NCI-H446 (cell line): ENCODE measurements at places on chromosomes 3 and 15.

DNA sequence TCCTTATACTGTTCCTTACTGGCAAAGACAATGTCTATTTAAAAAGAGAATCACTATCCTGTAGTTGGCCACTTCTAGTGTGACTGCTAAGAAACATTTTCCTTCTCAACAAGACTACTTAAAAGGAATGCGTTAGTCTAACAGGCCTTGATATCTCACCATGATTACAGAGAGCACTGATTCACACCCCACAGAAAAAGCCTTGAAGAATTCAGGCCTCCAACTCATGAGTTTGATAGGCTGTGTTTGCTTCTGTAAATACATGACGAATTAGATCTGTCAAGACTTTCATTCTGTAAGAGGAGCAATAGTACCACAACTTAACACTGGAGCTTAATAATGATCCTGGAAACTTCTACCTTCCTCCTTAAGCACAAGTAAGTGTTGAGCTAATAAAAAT, 432.8 kb upstream of the NR2F2 start:
- DNase-seq: no peak

- no peak for DNase-seq
Observed at GRCh38 chr3:16474216-16474615, 39.3 kb downstream of the RFTN1 start.

GRCh38 chr15:62415498-62415897, 250.4 kb upstream of the C2CD4B start:
- DNase-seq: no peak

DNA sequence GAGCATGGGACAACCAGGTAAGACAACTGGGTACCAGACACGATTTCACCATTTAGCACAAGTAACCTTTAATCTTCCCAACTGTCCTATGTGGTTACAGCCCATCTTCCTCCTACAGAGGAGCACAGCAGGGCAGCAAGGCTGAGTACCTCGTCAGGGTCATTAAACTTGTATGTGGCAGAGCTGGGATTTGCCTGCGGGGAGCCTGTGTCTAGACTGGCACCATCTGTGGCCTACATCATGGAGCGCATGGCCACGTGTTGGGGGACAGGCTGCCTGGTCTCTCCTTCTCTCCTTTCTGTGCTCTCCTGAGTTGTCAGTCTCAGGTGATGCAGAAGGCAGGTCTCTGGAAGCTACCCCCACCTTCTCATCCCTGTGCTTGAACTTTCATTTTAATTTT, 32.2 kb downstream of the GOLGA6A start:
- no peak for DNase-seq

- DNase-seq: no peak
Observed at GRCh38 chr15:28129231-28129848, 30.2 kb upstream of the OCA2 start.

- DNase-seq: no peak
Observed at GRCh38 chr3:50279255-50280016, 549 bp downstream of the LSMEM2 start.

DNA sequence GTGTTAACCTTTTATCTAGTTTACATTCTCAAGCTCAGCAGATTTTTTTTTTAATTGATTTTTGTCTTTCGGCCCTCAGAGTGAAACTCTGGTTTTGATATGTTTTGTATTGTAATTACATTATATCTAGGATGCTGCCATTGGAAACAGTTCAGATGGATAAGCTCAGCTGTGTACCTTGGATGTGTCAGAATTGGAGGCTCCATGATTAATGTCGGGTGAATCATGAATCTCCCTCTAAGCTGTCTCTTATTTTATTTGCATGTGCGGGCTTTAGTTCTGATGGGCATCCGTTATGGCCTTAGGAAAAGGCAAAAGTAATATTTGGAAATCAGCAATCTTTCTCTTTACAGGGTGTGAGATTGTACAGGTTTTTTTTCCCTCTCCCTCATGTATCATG, 4.2 kb downstream of the PTPRG start:
- DNase-seq: no peak

GRCh38 chr3:140416666-140417065, 261.2 kb upstream of the TRIM42 start:
- DNase-seq: peak; percentile 94

DNA sequence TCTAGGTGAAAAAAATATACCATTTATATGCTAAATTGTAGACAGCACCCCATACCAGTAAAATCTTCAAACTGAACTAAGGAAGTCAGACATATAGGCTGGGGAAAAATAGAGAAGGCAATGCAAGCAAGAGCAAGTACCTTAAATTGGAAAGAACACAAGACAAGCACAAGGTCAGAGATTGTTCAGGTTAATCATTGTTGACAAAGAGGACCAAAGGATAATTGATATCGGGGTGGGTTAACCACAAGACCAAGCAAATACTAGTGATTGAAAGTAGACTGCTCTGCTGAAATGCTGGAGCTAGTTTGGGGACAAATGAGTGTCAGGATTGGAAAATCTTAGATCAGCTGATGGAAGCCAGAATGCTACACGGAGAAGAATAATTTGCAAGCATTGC, 499.8 kb downstream of the ROBO2 start:
- DNase-seq: no peak

- no peak for DNase-seq
Observed at GRCh38 chr15:74220475-74221248, 15.5 kb upstream of the CCDC33 start.

GRCh38 chr3:7562892-7563291, 702.0 kb downstream of the GRM7 start:
- no peak for DNase-seq

GRCh38 chr3:4664412-4664811, 171.3 kb downstream of the ITPR1 start:
- no peak for DNase-seq

- no peak for DNase-seq
Observed at GRCh38 chr15:99303907-99304306, 52.6 kb downstream of the LRRC28 start.

- no peak for DNase-seq
Observed at GRCh38 chr15:60272623-60273022, 125.2 kb downstream of the ANXA2 start.

DNA sequence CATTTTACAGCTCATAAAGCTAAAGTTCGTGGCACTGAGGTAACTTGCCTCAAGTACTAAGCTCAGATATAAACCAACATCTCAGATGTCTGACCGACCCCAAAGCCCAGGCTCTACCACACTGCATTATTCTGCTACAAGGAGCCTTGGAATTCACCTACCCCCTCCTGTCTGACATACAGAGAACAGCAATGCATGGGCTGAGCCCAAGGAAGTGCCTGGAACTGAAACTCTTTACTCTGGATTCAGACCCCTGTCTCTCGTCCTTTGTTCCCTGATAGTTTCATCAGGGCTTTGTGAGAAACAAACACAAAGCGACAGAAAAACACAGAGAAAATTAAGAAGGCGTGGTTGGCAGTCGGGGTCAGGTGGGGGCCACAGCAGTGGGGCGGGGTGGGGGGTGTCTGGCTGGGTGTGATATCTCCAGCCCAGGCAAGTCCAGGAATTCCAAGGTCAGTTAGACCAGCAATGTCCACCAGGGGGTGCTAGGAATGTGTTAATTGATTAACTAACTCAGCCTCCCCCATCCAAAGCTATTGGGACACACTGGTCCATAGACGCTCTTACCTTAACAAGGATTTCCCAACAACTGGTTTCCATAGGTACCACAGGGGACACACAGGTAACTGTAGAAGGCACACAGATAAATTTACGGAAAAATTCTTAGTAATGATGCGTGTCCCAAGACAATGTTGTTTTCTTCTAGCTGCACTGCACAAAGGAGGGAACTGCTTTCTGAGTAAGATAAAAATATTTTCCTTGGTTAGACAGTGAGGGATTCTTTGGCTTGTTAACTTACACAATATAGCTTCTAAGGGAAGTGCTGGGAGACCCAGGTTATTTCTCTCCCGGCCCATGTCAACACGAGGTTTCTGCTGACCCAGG, 18.8 kb upstream of the SSUH2 start:
- DNase-seq: peak; percentile 9

GRCh38 chr15:39781147-39781966, 1.3 kb downstream of the FSIP1 start:
- DNase-seq: no peak

DNA sequence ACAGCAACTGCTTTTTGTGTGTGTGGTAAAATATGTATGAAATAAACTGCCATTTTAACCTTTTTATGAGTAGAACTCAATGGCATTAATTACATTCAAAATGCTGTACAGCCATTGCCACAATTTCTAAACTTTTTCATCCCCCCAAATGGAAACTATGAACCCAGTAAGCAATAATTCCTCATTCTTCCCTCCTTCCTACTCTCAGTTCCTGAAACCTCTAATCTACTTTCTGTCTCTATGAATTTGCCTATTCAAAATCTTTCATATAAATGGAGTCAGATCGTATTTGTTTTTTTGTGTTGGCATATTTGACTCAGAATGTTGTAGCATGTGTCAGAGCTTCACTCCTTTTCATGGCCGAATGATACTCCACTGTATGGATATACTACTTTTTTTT, 5.3 kb upstream of the BLM start:
- DNase-seq: no peak

DNA sequence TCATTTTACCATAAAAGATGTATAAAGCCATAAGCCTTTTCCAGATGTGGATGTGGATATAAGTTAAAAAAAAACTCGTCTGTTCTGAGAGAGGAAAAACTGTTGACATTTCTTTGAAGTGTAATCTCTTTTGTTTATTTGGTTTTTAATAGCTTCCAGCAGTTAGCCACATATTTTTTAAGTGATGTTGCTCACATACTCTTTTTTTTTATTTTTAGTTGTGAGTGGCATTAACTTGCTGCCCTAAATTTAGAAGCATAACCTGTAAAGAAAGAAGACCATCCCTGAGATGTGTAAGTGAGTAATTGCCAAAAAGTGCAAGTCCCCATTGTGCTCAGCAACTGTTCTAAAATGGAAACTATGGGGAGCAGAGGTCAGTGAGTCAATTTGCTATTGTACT, 415.9 kb upstream of the MDFIC2 start:
- DNase-seq: no peak

DNA sequence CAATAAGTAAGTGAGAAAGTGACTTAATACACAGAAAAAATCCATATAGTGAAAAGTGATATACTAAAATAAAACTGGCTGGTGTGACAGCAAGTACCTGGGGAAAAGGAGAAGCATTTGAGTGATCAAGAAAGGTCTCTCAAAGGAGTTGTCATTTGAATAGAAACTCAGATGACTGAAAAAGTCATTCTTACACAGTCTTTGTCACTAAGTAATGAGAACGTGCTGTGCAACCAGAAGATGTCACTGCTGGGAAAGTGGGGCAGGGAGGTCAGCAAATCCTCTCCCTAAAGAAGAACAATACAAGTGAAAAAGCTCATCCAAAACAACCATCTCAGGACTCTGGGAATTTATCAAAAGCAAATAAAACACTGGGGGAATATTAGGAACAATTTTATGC, 317.5 kb upstream of the TRIM42 start:
- DNase-seq: no peak

GRCh38 chr3:46663591-46664135, 29.8 kb downstream of the ALS2CL start:
- DNase-seq: no peak

- DNase-seq: no peak
Observed at GRCh38 chr3:118810499-118811035, 224.1 kb downstream of the IGSF11 start.

GRCh38 chr3:10709110-10709781, 106.8 kb upstream of the SLC6A11 start:
- DNase-seq: no peak

DNA sequence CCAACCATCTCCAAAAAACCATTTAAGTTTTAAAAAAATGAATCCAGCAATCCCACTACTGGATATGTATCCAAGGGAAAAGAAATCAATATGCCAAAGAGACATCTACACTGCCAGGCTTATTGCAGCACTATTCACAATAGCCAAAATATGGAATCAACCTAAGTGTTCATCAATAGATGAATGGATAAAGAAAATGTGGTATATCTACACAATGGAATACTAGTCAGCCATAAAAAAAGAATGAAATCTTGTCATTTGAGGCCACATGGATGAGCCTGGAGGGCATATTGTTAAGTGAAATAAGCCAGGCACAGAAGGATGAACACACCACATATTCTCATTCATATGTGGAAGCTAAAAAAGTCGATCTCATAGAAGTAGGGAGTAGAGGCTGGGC, 136.1 kb downstream of the FILIP1L start:
- no peak for DNase-seq

DNA sequence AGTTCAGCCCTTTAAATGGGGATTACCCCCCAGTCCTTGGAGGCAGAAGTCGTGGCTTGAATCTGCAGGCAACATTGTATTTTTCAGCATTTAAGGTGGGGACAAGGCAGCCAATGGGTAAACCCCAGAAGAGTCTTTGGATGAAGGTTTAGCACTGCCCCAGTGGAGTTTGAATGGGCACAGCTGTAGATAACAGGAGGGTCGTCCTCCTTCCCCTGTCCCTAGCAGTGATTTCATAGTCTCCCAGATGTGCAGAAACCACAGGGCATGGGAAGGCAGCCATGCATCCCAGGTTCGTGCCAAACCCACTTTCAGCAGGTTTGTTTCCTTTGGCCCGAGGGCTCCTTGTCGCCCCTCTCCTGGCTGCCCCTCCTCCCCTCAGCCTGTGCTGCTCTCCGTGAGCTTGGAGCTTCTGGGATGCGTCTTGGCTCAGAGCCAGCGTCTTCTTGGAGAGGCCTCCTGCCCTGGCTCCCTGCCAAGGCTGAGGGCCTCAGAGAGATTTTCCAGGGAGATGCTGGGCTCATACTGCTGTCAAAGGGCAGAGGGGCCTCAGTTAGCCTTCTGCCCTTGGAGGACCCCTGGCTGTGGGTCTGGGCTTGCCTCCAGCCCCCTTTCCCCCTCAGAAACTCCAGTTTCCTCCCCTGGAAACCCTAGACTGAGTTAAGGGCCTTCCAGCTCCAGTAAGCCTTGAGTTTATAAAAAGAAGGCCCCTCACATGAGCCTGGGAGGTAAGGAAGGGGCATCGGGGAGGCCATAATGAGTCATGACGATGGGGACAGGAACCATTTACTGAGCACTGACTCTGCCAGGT, 48.9 kb upstream of the POLG start:
- DNase-seq: peak; percentile 95

DNA sequence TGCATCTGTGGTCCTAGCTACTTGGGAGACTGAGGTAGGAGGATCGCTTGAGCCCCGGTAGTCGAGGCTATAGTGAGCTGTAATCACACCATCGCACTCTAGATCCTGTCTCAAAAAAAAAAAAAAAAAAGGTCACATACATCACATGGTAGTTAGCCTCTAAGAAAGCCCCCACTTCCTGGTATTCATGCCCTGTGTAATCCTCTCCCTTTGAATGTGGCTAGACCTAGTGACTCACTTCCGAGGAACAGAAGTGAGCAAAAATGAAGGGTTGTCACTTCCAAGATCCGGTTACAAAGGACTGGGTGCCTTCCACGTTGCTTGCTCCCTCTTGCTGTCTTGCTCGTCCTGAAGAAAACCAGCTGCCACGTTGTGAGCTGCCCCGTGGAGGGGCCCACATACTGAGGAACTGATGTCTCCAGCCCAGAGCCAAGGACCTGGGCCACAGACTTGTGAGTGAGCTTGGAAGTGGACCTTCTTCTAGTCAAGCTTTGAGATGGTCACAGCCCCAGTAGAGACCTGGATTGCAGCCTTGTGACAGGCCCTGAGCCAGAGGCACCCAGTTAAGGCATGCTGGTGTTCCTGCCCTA, 12.6 kb upstream of the LCTL start:
- no peak for DNase-seq

GRCh38 chr15:62118520-62119226, 46.4 kb downstream of the C2CD4B start:
- DNase-seq: no peak

- no peak for DNase-seq
Observed at GRCh38 chr3:120749843-120750242, 7.3 kb downstream of the GTF2E1 start.

GRCh38 chr3:193971966-193972365, 164.0 kb upstream of the HES1 start:
- no peak for DNase-seq
